CD4-positive, alpha-beta memory T cell (primary cell): ENCODE measurements at places on chromosomes 5 and 9. TPM values are rescaled to one million over a fixed set of nuclear protein-coding genes. Genes with fewer than 3 reads are reported as not detected.

Gene PDZD2
- 1.1 TPM for total RNA-seq

Gene OR1N1
- total RNA-seq = not detected

Gene WDR31
- 0.67 TPM for total RNA-seq

Gene KIAA1958
- 4.3 TPM for total RNA-seq

DNA sequence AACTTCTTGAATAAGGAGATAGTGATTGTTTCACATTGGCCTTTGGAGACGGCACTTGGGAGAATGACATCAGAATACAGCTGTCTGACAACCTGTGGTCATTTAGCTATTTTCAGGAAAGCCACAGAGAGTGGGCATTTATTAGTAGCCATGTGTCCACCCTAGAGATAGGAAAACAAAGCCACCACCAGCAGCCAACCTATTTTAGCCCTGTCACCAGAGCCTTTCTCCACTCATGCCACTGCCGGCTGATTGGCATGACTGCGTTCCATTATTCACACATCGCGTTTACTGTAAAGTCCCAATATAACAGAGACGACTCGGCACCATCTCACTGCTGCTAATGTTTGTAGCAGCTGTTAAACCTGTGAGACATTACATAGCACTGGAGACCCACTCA is 330.1 kb downstream of the NDUFS4 start:
- no peak overlapping the region for H3K4me3 ChIP-seq
- H3K27me3 ChIP-seq = no peaks in the 10 kb centered on the region
- no peaks in the 10 kb centered on the region for H3K36me3 ChIP-seq
- no peak for DNase-seq
- no peaks in the 10 kb centered on the region for H3K4me1 ChIP-seq
- H3K27ac ChIP-seq = no peak overlapping the region

GRCh38 chr5:150105928-150106615 is 19.7 kb upstream of the CSF1R start:
- no peaks in the 10 kb centered on the region for H3K4me1 ChIP-seq
- no peak for DNase-seq
- no peaks in the 10 kb centered on the region for H3K36me3 ChIP-seq

- H3K27ac ChIP-seq = no peak overlapping the region
- H3K27me3 ChIP-seq = no peaks in the 10 kb centered on the region
- H3K4me1 ChIP-seq = no peaks in the 10 kb centered on the region
- DNase-seq = no peak
Observed at GRCh38 chr9:72948575-72949243, 4.1 kb downstream of the ALDH1A1 start.

GRCh38 chr9:107635803-107636174 is 146.2 kb upstream of the KLF4 start:
- H3K27me3 ChIP-seq = peaks cover 5% of the 10 kb centered on the region
- H3K27ac ChIP-seq = no peak overlapping the region
- no peak overlapping the region for H3K4me3 ChIP-seq

GRCh38 chr9:76643399-76644117 is 120.7 kb upstream of the PCA3 start:
- DNase-seq = no peak
- H3K4me3 ChIP-seq = no peak overlapping the region
- H3K27me3 ChIP-seq = no peaks in the 10 kb centered on the region
- no peaks in the 10 kb centered on the region for H3K4me1 ChIP-seq
- H3K27ac ChIP-seq = no peak overlapping the region

GRCh38 chr9:132862533-132862932 is 15.6 kb downstream of the AK8 start:
- no peak overlapping the region for H3K27ac ChIP-seq
- H3K4me3 ChIP-seq = no peak overlapping the region
- no peaks in the 10 kb centered on the region for H3K27me3 ChIP-seq
- H3K36me3 ChIP-seq = no peaks in the 10 kb centered on the region

DNA sequence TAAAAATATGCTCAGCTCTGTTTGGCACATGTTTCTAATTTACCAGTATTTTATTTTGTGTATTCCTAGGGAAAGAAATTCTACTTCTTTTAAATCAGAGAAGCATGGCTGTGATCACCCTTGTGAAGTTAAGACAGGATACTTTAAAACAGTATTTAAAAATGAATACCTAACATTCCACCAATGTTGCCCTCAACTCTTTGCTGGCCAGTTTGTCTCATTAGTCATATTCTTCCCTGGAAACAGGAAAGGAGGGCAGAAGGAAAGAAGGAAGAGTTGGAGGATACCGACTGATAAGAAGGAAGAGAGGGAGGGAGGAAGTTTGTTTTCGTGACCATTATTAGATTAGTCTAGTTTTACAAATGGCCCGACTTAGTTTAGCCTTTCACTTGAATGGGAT is 137.4 kb downstream of the PLK2 start:
- no peak for DNase-seq
- H3K27me3 ChIP-seq = no peaks in the 10 kb centered on the region
- no peaks in the 10 kb centered on the region for H3K4me1 ChIP-seq
- H3K36me3 ChIP-seq = no peaks in the 10 kb centered on the region
- H3K27ac ChIP-seq = no peak overlapping the region

DNA sequence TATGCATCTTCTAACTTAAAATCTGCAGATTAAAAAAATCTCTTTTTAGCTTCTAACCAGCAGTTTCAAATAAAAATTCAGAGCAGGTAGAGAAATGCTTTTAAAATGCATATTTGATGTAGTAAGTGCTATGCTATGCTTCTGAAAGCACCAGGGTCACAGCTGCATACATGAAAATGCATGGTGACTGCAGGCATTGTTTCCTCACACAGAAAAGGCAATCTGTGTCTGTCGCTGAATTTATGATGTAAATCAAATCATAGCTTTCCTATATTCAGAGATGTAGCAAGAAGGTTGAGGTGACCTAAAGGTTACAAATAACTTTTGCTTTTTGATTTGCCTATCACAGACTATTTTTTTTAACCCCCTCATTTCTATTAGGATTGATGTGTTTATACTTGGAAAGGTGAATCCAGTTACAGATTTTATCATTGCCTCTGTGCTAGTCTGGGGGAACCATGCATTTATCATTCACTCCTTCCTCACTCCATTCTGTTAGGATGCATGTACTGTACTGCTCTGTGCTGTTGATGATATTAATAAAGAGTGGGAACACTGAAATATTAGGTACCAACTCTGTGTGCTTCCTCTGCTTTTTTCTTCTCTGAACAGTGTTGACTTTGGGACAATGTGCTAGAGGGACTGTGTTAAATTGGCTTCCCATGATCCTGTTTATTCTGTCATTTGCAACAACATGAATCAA is 65.6 kb downstream of the FOCAD start:
- no peaks in the 10 kb centered on the region for H3K36me3 ChIP-seq
- no peak overlapping the region for H3K27ac ChIP-seq
- no peak overlapping the region for H3K4me3 ChIP-seq
- H3K27me3 ChIP-seq = no peaks in the 10 kb centered on the region
- H3K4me1 ChIP-seq = no peaks in the 10 kb centered on the region

- H3K36me3 ChIP-seq = no peaks in the 10 kb centered on the region
- no peaks in the 10 kb centered on the region for H3K27me3 ChIP-seq
- H3K4me1 ChIP-seq = no peaks in the 10 kb centered on the region
- no peak overlapping the region for H3K27ac ChIP-seq
- no peak for DNase-seq
Observed at GRCh38 chr9:70588999-70589398, 174.5 kb upstream of the KLF9 start.

GRCh38 chr9:127424676-127424999 is 456 bp downstream of the ZNF79 start:
- H3K4me3 ChIP-seq = peak overlapping the region; percentile 92
- H3K36me3 ChIP-seq = peaks cover under 1% of the 10 kb centered on the region
- no peak for DNase-seq
- H3K4me1 ChIP-seq = peaks cover 44% of the 10 kb centered on the region
- H3K27ac ChIP-seq = peak overlapping the region; percentile 80

DNA sequence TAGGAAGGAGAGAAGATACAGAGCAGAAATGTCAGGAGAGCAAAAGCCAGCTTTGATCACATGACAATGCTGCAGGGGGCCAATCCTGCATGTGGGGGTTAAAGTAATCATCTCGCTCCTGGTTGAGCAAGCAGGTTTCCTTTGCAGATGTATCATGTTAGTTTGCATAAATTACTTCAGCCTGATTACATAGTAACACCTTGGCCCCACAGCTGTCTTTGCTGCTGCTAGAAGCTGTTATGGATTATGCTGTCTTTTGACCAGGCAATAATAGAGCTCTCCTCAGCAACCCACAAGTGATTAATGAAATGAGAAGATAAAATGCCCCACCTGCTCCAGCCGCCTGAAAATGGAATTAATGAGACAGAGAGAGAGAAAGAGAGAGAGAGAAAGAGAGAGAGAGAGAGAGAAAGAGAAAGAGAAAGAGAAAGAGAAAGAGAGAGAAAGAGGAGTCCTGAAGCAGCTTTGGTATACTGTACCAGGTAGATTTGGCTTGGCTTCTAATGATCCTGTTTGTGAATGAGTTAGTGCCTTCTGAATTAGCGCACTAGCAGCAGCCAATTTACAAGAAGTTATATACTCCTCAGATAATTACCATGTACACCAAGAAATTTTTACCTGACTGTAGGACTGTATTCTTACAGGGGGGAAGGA is 174.3 kb upstream of the RORB start:
- no peak overlapping the region for H3K27ac ChIP-seq
- no peak for DNase-seq
- H3K4me1 ChIP-seq = no peaks in the 10 kb centered on the region
- H3K36me3 ChIP-seq = no peaks in the 10 kb centered on the region
- H3K27me3 ChIP-seq = no peaks in the 10 kb centered on the region

GRCh38 chr9:121634329-121635261 is 16.8 kb upstream of the DAB2IP start:
- no peaks in the 10 kb centered on the region for H3K27me3 ChIP-seq
- H3K4me3 ChIP-seq = no peak overlapping the region
- DNase-seq = no peak
- no peaks in the 10 kb centered on the region for H3K4me1 ChIP-seq
- no peak overlapping the region for H3K27ac ChIP-seq

DNA sequence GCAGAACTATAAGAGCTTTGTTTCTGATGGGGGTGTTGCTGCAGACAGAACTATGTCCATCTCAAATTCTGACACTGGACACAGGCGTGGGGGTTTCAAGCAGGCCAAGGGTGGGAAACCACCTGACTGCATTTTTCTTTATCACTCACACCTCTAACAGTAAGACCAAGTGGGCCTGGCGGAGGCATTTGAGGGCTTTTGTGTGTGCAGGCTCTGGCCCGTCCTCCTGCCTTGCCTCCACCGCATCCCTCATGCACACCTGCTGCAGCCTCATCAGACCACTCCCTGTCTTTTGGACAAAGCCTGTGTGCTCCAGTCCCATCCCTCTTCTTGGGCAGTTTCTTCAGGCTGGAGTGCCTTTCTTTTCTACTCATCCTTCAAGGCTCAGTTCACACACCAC is 7.9 kb downstream of the OR13J1 start:
- H3K36me3 ChIP-seq = no peaks in the 10 kb centered on the region
- no peaks in the 10 kb centered on the region for H3K4me1 ChIP-seq
- no peak overlapping the region for H3K4me3 ChIP-seq
- H3K27me3 ChIP-seq = peaks cover 5% of the 10 kb centered on the region
- no peak overlapping the region for H3K27ac ChIP-seq
- no peak for DNase-seq

GRCh38 chr5:178123094-178123965 is 7.5 kb upstream of the RMND5B start:
- no peaks in the 10 kb centered on the region for H3K27me3 ChIP-seq
- no peaks in the 10 kb centered on the region for H3K36me3 ChIP-seq
- no peak for DNase-seq
- H3K4me1 ChIP-seq = peaks cover 20% of the 10 kb centered on the region

DNA sequence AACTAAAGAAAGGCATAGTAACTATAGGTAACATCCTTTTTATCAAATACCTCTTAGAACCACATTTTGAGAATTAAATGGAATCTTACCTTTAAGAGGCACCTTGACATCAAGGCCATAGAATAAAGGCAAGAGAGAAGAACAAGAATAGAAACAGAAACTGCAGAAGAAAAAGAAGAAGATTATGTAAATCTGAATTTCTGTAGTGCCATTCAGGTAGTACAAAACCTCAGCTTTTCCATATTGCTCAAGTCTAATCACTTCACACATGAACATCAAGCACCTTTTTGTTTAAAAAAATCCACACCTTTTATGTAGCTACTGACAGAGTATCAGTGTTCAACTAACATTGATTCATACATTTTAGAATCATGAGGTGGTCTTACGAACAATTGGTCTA is 91.8 kb upstream of the DPYSL3 start:
- no peak overlapping the region for H3K27ac ChIP-seq
- H3K27me3 ChIP-seq = no peaks in the 10 kb centered on the region
- no peaks in the 10 kb centered on the region for H3K4me1 ChIP-seq
- DNase-seq = no peak

DNA sequence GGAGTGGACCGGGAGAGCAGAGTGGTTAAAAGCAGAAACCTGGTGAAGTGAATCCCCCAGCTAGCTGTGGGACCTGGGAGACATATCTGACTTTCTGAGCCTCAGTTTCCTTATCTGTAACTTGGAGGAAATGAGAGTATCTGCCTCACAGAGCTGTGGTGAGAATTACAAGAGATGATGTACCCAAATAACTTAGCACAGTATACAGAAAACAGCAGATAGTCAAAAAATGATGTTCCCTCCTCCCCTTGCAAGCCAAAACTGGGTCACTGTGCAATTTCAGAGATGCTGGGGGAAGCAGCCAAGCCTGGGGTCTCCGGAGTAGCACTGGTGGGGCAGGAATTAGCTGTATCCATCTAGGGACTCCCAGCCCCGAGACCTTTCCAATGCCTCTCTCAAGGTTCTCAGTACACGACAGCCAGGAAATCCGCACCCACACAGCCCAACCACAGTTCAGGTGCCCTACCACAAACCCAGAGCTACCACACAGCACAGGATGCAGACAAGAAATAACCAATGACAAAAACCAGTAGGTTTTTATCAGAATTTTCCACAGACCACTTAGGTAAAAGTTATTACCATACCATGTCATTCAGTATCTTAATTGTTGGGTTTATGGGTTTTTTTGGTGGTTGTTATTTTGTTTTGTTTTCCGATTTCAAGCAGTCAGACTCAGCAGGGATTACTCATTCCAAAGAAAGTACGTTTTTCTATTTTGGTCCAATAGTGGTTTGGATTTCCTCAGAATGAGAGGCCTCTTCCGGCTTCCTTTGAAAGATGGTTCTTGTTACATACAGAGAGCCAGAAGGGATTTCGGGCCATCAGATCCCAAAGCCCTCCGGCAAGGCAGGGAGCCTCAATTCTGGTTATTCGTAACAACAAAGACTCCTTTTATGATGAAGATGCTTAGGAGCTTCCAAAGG is 4.9 kb upstream of the HRH2 start:
- H3K4me1 ChIP-seq = peaks cover 81% of the 10 kb centered on the region
- H3K36me3 ChIP-seq = no peaks in the 10 kb centered on the region
- peak overlapping the region; percentile 3 for H3K4me3 ChIP-seq
- no peaks in the 10 kb centered on the region for H3K27me3 ChIP-seq
- peak overlapping the region; percentile 29 for H3K27ac ChIP-seq
